IMR-90 (cell line): ENCODE measurements at places on chromosomes 13 and 19.

- DNase-seq = no peak
These were observed 104.1 kb upstream of the ZNF507 start for GRCh38 chr19:32241306-32241705.

DNA sequence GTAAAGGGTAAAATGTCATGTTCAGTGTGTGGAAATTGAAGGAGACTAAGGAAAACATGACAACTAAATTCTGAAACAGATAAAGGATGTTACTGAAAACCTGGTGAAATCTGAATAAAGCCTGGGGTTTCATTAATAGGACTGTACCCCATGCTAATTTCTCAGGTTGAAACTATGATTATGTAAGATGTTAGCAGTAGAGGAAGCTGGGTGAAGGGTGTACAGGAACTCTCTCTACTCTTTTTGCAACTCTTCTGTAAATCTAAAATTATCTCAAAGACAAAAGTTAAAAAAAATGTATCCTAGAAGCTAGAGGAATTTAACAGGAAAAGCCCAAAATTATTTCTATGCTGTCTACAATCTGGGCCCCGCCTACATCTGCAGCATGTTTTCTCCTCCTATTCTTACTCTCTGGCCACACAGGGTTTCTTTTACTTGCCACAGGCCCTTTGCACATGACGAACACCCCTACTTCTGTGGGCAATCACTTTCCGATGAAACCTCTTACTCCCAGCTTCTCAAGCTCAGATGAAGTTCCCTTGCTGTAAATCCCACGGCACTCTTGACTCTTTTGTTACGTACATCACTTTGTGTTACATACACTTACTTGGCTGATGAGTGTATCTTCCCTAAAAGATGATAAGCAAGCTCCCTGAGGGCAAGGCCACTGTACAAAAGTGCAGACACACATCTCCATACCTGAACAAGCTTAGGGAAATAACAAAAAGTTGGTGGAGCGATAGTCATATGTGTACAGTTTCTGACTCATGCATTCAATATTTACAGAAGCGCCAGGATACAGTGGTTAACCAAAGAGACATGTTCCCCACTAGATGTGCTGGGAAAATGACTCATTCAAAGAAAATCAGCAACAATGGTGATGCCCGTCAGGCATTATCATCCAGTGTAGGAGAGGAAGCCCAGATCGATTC is 32.6 kb downstream of the RUBCNL start:
- peak; percentile 88 for DNase-seq

DNA sequence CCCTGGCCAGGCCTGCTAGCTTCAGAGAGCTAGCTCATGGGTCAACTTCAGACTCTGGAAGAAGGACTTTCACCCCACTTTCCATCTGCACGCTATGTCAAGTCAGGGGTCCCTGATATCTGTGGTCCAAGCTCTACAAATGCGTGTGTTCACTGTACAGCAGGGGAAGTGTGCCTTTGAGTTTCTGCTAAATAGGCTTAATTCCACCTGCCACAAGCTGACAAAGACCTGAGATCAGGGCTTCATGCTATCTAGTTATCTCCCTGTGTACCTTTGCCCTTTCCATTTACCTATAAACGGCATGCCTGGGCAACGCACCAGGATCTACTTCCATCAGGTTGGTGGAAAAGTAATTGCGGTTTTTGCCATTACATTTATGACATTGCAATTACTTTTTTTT is 10.7 kb upstream of the SULT2A1 start:
- no peak for DNase-seq

DNA sequence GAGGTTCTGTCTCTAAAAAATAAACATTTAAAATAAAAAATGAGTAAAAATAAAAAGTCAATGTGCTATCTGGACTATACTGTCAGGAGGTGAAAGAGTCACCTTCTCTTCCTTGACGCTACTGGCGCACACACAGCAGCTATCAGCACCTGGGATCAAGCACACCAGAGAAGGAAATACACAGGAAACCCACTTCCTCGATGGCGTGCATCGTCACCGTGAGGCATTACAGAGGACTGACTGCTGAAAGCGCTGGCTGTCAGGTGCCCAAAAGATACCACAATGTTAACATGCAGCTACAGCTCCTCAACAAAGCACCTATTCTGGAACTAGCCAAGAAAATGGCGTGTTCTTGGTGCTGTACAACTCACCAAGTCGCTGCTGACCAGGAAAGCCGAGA is 6.1 kb downstream of the SLC35E1 start:
- no peak for DNase-seq

- DNase-seq = no peak
These were observed 40.7 kb upstream of the ATP11A start for GRCh38 chr13:112648966-112649690.

GRCh38 chr13:73822668-73823592 is 311.3 kb downstream of the KLF12 start:
- no peak for DNase-seq

DNA sequence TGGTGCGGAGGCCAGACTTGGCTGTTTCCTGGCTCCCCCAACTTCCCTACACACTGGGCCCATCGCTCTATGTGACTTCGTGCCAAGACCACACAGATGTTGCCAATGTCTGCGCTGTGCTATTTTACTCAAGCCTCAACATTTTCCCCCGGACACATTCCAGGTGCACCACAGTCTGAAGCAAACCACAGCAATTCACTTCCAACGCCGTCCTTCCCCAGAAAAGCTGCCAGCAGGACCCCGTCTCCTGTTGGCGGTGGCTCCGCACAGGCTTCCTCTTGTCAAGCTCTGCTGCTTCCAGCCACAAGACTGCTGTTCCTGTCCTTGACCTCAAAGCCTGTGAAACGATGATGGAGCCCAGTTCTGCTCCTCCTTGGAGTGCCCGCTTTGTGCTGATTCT is 100.7 kb downstream of the CRYL1 start:
- DNase-seq = no peak

GRCh38 chr19:1847684-1848398 is 442 bp downstream of the REXO1 start:
- DNase-seq = peak; percentile 40

DNA sequence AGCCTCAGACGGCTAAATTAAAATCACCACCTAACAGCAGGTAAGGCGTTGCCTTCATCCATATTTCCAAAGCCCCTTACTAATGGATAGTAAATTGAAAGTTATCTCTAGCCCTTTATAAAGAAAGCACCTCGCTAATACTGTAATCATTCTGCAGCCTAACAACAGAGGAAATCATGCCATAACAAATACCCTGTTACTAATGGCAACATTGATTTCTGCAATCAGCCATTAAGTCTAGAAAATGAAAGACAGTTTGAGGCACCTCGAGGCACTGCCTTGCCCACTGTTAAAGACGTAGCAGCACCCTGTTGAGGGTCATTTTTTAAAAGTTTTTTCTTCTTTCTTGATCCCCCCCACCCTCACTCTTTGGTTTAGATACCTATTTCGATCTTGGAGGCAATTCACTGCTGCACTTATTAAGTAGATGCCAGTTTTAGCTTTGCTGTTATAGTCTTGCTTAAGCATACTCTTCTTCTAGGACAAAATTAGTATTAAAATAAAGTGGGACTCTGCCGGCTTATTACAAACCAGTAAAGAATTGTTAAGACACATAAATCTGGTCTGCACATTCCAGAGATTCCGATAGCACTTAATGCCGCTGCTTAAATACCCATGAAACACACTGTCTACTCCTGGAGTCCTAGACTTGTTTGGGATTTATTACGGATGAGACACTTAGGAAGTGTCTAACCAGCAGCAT is 74.8 kb downstream of the ZNF536 start:
- DNase-seq = no peak

DNA sequence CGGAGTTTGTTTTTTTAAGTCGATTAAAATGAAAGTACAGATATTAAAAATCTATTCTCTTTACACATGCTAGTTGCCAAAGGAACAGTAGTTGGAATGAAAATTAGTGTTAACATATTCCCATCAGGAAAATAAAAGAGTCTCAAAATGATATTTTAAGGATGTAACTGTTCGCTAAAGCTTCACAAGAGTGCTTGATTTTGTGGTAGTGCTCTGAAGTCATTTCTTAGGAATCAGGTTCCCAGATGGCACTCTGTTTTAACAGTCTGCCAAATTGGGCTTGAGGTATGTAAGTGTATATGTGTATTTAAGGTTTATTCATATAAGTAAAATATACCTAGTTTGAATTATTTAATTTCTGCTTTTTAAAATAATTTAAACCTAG is 128.8 kb downstream of the LMO7 start:
- DNase-seq = no peak

DNA sequence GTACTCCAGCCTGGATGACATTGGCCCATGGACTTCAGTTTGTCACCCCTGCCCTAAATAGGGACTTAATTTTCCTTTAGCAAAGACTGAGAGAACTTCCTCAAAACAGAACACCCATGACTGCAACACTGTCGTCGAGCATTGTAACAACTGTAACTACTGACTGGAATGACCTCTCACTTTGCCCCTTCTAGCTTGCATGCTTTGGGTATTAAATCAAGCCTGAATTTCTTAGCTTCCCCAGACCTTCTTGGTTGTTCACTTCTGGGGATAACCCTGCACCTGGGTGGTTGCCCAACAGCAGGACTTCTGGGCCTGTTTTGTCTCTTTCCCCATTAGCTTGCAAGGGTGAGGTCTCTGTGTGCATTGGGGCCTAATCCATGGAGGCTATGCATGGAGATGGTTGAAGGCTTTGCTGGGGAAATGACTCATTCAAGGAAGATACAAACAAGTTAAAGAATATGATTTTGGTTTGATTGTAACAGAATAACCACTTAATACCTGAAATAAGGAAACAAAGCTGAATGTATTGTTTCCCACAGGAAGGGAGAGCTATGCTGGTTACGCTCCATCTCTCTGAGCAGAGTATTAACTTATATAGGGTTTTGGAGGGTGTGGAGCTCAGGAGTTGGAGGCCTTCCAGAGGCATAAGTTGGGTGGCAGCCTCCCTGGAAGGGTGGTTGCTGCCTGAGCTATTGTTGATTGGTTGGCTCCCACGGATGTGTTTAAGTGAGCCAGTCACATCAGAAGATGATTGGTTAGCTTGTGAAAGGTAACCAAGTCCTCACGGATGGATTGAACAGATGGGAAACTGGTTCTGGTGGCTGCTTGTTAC is 34.7 kb upstream of the UBAC2 start:
- DNase-seq = no peak

DNA sequence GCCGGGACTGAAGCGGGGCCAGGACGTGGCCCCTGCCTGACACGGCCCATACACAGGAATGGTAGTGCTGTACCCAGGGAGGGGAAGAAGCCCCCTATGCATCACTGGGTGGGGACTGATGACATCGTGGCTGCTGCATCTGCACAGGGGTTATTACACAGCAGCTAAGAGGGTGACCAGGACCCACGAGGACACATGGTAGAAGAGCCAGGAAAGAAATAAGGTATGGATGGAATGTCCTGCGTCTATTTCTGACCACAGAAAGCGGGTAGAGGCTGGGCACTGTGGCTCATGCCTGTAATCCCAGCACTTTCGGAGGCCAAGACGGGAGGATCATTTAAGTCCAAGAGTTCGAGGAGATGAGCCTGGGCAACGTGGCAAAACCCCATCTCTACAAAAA is 24.1 kb downstream of the DCAF15 start:
- DNase-seq = no peak
